ENCODE measurements at places on chromosomes 3 and 15. TPM values are rescaled to one million over a fixed set of nuclear protein-coding genes. Genes with fewer than 3 reads are reported as not detected.

- DNase-seq = no peak
Observed at GRCh38 chr3:34399401-34399800, 601.0 kb downstream of the PDCD6IP start.

DNA sequence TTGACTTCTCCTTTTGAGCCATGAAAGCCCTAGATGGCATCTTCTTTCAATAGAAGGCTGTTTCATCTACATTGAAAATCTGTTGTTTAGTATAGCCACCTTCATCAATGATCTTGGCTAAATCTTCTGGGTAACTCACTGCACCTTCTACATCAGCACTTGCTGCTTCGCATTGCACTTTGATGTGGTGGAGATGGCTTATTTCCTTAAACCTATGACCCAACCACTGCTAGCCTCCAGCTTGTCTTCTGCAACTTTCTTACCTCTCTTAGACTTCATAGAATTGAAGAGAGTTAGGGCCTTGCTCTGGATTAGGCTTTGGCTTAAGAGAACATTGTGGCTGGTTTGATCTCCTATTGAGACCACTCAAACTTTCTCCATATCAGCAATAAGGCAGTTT lies 189.8 kb downstream of the PLCL2 start:
- no peak for DNase-seq

DNA sequence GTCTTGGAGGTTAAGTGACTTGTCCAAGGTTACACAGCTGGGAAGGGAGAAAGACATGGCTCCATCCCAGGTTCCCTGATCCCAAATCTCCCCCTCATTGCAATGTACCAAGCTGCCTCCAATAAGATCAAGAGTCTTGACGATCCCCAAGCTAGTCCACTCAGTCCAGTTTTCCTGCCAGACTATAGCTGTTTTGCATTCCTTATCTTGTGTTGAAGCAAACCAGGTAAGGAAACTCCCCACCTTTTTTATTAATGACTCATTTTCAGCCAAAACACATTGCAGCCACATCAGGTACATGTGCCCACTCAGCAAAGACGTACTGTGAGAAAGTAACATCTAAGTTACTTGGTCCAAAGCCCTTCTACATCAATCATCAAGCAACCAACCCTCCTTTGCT lies 41.9 kb downstream of the LIPC start:
- no peak for DNase-seq

DNA sequence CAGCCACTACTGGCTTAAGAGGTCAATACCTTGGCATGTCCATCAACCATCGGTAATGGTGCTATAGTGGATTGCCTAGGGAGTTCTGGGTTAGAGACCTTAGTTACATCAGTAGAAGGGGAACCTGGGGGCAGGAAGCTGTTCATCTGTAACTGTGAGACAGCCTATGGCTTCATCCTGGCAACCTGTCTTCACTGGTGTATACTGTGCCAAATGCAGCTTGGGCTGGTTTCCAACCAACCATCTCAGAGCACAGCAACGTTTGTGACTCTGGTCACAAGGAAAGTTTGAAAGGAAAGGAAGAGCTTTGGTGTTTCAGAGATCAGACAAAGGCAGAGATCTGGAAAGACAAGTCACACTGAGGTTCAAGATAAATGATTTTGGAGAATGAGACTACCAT lies 93.8 kb downstream of the TJP1 start:
- no peak for DNase-seq

- DNase-seq = no peak
Observed at GRCh38 chr3:56788521-56788920, 13.2 kb downstream of the ARHGEF3 start.

DNA sequence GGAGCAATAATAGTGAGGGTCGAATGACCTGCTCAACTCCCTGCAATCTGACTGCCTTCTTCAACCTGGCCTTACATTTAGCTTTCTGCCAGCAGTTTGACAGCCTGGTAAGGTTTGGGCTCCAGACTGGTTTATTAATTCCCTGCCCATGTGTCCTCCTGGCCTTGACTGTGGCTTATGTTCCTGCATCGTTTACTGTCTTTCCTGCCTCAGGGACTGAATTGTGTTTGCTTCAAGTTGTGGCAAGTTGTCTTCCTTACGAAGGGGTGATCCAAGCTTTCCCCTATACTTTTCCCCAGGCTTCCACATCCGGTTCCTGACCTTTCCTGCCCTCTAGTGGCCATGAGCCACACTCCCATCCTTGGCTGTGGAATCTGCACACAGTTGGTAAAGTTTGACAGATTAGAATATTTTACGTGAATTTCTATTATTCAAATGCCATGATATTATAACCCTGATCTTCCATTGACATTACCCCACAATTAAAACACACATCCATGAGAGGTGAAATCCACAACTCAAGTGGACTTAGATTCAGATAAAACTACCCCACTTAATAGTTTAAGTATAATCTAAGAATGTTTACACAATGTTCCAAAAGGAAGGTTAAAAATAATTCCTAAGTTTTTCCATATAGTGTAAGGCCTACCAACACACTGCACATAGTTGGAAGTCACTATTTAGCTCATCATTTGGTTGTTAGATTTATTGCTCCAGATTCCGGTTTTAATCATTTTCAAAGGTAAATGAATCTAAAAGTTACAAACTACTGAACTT lies 95.7 kb downstream of the NEDD4 start:
- no peak for DNase-seq

GRCh38 chr3:197460002-197460401 lies 95.8 kb downstream of the BDH1 start:
- no peak for DNase-seq

GRCh38 chr3:190811775-190812480 lies 50.6 kb downstream of the GMNC start:
- no peak for DNase-seq

Gene NLGN1
- 51.8 TPM for total RNA-seq

Gene C3orf70
- total RNA-seq = 29.9 TPM

GRCh38 chr3:67516496-67516895 lies 137.9 kb downstream of the SUCLG2 start:
- DNase-seq = no peak

Gene C3orf20
- 0.26 TPM for total RNA-seq

DNA sequence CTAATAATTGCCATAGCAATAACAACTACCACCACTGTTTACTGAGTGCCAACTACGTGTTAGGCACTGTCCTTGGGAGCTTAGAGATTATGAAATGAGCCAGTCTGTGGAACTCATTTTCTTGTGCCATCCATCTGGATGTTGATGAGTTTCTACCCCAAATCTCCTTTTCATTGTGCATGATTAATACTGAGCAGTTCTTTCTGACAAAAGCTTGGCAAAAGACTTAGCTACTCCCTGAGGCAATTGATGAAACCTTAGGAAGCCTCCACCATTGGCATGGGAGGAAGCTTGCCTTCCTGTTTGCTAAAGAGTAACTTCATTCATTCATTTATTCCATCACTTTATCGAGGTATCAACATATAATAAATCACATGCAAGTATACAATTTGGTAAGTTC lies 39.8 kb downstream of the PRICKLE2 start:
- no peak for DNase-seq

- no peak for DNase-seq
Observed at GRCh38 chr3:68957895-68958294, 25.5 kb upstream of the TAFA4 start.

- DNase-seq = no peak
Observed at GRCh38 chr15:77531191-77532000, 101.3 kb downstream of the LINGO1 start.

- DNase-seq = peak; percentile 20
Observed at GRCh38 chr15:38252481-38253350, at the start of gene SPRED1. Gene SPRED1, plus strand, starts transcription at chr15:38252836. Its CDS starts 350 bp downstream, at chr15:38253186.

Gene LCTL
- total RNA-seq = not detected

Gene OIP5
- total RNA-seq = 6.1 TPM

DNA sequence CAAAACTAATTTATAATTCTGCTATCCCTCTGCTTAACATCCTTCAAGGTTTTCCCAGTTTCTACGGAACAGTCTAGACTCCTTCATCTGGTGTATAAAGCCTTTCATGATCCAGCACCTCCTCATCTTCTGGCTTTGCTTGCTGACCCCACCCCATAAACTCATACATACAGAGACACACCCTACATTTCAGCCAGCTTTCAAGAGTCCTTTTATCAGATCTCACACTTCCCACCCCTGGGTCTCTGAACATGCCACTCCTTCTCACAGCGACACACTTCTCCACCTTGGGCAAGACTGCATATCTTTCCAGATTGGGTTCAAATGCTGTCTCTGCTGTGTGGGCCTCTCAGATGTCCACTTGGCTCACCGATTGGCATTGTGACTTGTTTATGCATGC lies 166.8 kb upstream of the LPP start:
- no peak for DNase-seq

DNA sequence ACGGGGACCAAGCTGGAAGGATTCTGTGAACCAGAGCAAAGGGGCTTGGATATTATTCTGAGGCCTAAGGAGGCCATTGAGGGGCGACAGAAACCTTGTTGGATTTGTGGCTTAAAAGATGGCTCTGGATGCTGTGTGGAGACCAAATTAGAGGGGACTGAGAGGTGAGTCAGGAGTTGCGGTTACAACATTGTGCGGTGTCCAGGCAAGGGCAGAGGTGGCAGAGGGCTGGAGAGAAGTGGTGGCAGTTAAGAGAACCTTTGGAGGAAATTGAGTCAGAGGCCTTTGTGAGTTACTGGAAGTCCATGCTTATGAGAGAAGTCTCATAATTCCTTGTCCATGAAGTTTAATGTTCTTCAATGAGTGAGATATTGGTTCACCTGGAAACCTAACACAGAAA lies 143.2 kb downstream of the FAM43A start:
- no peak for DNase-seq

Gene IL16
- 10.6 TPM for total RNA-seq

Gene SUSD5
- 3.0 TPM for total RNA-seq

- no peak for DNase-seq
Observed at GRCh38 chr3:166634091-166634746, 745.9 kb downstream of the ZBBX start.

Gene GATM
- total RNA-seq = 83.8 TPM

Gene CHST13
- 0.32 TPM for total RNA-seq

- no peak for DNase-seq
Observed at GRCh38 chr3:41243183-41243582, 43.9 kb downstream of the CTNNB1 start.

DNA sequence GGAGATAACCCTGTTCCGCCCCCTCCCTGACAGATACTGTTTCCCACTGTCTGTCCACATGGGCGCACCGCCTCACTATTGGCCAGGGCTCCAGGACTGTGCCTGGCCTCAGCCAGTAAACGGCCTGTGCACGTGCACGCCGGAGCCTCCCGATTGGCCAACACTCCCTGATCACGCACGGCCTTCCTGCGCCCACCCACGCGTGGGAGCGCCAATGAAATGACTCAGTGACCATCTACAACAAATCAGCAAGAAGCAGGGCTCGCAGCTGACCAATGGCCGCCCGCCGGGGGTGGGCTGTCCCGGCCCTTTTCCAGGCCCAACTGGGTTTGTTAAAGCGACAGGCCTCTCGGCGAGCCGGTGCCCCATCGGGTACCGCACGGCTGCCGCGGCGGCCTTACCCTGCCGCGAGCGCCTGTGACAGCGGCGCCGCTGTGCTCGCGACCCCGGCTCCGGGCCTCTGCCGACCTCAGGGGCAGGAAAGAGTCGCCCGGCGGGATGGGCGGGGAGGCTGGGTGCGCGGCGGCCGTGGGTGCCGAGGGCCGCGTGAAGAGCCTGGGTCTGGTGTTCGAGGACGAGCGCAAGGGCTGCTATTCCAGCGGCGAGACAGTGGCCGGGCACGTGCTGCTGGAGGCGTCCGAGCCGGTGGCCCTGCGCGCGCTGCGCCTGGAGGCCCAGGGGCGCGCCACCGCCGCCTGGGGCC lies at the start of gene ARRDC4:
ARRDC4 (plus strand) TSS at position 340 of the 703 bp plus-strand sequence; CDS start at position 499, 159 bp downstream.
- peak; percentile 99 for DNase-seq

DNA sequence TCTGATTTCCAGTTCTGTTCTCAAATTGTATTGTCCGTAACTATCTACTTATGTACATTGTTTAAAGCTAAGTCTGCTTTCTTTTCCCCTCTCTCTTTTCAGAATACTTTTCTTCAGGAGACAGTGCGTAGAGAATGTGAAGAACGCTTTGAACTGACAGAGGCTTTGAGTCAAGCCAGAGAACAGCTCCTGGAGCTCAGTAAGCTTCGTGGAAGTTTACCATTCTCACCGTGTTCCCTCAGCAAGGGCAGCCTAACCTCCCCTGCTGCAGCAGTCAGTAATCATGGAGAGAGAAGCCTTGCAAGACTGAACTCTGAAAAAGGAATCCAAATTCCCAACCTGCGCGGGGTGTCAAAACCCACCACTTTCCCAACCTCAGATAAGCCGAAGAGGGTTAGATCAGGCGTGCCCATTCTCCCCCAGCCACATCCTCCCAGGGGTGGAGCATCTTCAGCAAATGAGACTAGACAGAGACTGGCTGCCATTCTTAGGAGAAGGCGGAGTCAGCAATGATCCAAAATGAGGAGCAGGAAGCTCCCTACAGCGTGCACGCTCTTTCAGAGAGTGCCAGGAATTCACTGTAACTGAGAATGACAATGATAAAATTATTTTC lies 114.6 kb downstream of the CCNL1 start:
- DNase-seq = no peak

DNA sequence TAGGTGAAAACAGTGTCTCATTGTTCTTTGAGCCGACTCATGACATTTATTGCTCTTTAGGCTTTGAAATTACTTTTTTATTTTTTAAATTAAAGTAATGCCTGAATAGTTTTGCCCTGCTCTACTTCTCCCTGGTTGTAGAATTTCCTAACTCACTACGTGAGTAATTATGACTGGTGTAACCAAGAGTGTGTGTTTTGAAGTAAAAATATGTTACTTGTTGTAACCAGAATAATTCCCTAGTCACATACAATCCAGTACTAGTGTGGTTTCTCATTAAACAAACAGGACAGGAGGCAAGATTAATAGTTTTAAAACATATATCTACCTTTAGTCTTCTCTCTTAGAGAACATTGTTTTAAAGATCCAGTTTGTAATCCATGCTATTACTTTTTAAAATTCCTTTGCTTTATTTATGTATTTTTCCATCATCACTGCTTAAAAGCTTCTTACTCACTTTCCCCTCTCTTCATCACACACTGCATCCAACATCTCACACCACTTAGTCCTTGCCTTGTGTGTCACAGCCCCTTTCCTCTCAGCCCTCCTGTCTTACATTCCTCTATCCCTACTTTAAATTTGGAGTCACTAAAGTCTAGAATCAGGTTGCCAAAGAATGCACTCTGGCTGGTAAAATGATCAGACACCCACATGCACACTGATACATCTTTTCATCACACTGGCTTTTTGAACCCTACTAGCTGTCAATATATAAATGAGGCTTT lies 219.7 kb downstream of the WNT5A start:
- no peak for DNase-seq

- no peak for DNase-seq
Observed at GRCh38 chr15:100115066-100115710, 226.6 kb downstream of the ADAMTS17 start.

DNA sequence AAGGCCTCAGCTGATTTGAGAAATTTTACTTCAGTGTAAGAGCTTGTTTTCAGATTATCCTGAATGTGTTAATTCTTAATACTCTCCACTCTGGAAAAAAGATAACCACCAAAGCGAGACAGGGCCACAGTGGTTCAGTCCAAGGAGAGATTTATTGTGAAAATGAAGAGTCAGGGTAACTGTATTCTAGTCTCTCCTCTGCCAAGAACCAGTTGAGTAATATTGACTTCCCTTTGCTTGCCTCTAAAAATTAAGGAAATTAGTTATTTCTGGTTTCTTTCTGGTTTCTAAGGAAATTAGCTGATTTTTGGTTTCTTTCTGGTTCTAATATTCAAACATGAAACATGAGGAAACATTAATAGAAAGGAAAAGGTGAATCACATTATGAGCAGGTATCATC lies 34.9 kb downstream of the PPP1R2 start:
- no peak for DNase-seq
